Stimulated activated CD4-positive, alpha-beta T cell treated with anti-CD3 and anti-CD28 coated beads, Interleukin-1b, Interleukin-23, amount 100 ng/mL, for 1 hour (primary cell): ENCODE measurements at places on chromosomes 6 and 20.

DNA sequence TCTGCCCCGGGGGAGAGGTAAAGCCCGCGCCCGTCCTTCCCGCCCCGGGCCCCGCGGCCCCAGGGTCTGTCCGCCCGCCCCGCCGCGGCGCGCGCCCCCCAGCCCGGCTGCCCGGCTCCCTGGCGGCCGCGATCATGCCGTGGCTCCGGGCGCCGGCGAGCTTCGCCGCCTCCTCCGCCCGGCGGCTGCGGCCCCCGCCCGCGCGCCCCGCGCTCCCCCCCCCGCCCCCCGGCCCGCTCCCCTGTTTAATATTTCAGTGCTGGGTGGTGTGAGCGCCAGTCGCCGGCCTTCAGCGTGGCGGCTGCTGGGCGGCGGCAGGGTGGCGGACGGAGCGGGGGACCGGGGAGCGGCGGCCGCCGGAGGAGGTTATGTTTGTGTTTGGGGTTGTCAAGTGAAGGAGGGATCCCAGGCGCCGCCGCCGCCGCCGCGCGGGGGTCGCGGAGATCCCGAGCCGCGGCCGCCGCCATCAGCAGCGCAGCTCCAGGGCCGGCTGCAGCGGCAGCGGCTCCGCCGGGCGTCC lies at the start of gene HIVEP1:
TSS of gene HIVEP1 (plus strand) at position 275 of the 520 bp plus-strand sequence. CDS start 3,317 bp downstream, outside the sequence.
- DNase-seq, result no peak

DNA sequence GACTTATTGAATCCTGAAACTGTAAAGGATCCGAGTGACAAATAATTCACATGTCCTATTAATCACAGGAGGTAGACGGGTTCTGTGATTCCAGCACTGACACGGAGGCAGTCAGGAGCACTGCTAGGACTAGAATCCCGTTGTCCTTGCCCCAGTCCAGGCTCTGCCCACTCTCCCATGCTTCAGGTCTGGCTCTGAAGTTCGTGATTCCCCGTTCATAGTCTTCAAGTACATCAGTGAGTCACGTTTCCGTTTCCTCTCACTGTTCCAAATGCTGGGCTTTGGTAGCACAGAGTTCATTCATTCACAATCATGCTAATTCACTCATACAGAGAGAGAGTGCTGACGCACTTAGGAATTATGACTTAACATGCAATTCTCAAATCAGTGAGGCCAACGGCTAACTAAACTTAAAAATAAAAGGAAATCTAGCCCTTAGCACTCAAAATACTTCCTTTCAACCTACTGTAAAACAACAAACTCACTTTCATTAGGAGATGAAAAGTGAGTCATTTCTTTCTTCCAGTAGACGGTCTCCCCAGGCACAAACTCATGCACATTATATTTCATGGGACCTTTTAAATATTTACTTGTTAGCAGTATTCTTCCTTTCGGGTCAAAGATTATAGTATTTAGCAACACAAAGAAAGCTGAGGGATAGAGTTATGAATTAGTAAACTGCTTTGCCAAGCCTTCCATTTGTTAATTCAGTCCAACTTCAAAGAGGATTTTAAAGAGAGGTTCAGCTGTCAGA lies 94.0 kb upstream of the NHSL1 start:
- no peak for DNase-seq

DNA sequence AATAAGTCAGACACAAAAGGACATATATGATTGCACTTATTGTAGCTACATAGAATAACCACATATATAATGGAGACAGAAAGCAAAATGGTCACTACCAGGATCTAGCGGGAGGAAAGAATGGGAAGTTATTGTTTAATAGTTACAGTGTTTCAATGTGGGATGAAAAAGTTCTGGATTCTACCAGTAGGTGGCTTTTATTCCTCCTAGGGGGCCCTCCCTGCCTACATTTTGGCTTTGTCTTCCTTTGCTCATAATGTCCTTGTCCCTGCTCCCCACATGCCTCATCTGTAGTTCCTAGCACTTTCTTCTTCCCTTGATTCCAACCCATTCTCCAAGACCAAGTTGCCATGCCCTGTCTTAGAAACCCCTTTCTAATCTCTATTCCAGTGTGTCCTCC lies 16.3 kb downstream of the ZNF133 start:
- DNase-seq, result no peak

DNA sequence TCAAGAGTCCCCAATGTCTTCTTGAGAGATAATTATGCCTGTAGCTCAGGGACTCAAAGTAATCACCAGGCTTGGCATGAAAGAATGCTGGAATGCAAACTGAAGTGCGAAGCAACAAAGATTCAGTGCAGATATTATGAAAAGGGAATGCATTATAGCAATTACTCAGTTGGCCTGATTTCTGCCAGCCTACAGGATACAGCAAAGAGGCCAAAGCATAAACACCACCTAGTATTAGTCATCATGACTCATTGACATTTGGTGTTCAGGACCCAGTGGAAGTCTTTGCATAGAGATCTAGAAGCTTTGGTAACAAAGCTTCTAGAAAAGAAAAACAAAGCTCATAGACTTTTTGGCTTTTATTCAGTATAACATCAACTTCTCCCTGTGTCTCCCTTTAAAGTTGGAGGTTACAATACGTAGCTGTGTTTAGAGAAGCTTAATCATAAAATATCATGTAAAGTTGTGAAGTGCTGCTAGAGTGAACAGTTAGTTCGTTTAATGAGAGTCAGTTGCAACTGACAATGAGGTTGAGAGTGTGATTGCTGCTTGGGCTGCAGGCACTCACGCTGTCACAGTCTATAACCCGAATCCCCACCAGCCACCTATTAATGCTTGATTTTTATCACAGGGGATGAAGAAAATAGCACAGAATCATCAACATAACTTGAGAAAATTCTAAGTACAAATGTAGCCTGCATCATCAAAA lies 932.7 kb downstream of the TFAP2A start:
- DNase-seq, result no peak

DNA sequence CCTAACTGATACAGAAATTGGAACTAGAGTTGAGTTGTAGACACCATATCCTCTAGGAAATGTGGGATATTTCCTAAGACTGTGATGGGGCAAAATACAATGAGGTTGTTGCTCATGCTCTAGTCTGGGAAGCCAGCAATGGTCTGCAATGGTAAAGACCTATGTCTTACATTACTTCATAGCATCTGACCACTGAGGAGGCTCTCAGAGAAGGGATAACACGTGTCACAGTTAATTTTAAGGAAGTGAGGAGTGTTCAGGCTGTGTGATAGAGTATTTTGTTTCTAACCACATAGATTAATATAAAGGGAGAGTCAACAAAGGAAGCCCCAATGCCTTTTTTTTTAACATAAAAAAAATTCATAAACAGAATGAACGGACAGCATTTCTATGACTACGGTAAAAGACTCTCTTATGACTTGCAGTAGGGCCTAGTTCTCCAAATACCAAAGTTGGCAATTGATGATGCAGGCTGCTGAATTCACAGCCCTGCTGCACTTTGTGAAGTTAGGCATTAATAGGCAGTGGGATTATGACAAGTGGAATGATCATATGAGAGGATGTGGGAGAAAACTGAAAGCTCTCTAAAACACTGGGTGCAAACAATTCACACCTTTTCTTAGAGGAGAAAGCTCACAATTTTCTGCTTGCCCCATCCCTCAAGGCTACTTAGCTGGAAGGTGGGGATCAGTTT lies 13.7 kb downstream of the KCNS1 start:
- no peak for DNase-seq

- DNase-seq, result no peak
Observed at GRCh38 chr6:6522709-6523108, 65.8 kb upstream of the LY86 start.

- DNase-seq, result no peak
Observed at GRCh38 chr6:39061182-39061581, 12.6 kb downstream of the GLP1R start.

DNA sequence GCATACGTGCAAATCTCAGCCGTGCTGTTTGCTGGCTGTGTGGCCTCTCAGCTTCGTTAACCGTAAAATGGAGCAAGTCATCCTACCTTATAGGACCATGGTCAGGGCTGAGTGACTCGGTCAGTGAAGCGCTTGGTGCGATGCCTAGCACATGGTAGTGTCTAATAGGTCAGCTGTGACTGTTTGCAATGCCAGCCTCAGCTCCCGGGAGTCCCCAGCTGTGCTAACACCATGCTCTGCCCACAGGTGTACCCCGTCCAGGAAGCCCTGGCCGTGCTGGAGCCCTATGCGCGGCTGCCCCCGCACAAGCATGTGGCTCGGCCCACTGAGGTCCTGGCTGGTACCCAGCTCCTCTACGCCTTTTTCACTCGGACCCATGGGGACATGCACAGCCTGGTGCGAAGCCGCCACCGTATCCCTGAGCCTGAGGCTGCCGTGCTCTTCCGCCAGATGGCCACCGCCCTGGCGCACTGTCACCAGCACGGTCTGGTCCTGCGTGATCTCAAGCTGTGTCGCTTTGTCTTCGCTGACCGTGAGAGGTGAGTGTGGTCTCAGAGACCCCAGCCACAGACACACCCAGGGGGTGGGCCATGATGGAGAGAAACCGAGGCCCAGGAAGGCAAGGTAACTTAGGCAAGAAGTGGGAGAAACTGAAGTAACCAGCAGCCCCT lies 10.6 kb downstream of the TRIB3 start:
- no peak for DNase-seq

GRCh38 chr20:49794336-49795134 lies 18.1 kb upstream of the SLC9A8 start:
- DNase-seq, result no peak

DNA sequence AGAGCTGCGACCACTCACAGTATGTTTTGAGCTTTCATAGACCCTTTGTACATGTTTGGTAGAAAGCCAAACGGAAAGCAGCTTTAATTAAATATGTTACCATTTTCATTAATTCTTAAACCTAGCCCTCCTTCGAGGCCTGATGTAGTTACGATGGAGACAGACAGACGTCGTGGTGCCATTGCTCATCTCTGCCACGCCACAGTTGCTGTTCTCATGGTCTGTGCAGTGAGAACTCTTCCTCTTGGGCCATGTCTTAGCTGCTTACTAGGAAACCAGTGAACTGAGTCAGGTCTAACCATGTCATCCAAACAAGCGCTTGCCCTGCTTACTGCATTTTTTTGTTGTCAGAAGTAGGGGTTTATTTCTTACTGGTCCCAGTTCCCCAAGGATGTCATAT lies 62.8 kb downstream of the SNX9 start:
- DNase-seq, result no peak

DNA sequence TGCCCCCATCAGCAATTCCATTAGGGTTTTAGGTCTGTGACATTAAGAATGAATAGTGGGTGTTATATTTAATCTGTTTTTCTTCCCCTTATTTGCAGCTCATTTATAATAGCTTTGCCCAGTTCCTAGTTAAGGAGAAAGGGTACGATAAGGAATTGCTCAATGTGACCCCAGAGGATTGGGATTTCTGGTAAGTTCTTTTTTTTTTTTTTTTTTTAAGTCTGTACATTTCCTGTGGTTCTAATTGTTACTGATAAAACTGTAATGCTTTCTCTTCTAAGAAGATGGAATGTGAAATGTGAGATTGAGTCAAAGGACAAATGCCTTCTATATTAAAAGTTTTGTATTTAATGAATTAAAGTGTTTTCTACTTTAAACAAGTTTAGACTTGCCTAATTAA lies 5.5 kb downstream of the NT5DC1 start:
- no peak for DNase-seq

DNA sequence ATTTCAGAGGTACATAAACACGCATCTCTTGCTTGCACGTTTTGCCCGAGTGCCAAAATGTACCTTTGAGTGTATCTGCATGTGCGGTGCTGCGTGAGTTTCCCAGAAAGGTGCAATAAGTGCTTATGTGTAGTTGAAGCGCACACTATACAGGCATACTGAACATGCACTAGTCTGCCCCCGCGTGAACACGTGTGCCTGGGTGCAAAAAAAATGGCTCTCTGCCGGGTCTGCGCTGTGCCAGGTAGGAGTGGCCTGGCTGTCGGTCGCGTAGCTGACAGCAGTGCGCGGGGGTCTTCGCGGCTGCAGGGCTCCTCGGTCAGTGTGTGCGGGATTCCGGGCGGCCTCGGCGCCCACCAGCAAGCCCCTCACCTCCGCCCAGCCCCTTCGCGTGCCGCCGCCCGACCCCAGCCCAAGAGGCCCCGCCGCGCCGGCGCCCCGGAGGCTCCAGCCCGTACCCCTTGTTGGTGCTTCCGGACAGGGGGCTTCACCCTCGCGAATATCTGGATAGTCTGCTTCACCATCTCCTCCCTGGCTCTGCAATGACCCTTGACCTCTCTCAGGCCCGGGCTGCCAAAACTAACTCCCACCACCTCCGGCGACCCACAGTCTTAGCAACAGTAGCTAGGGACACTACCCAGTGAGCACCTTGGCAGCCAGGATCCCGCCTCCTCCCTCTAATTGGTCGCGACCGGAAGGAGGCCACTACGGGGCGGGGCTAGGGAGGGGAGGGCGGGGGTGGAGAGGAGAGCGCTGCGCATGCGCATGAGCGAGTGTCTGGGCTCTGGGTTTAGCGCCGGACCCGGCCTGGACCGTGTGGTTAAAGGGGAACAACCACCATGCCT lies at the start of gene KIF6:
TSS of gene KIF6 (minus strand) at position 622 of the 845 bp plus-strand sequence. CDS start at position 524, 98 bp downstream.
- peak; percentile 58 for DNase-seq

- no peak for DNase-seq
Observed at GRCh38 chr20:55947701-55948100, 57.6 kb downstream of the CBLN4 start.

GRCh38 chr6:111228094-111228493 lies 140.8 kb downstream of the SLC16A10 start:
- DNase-seq, result no peak

DNA sequence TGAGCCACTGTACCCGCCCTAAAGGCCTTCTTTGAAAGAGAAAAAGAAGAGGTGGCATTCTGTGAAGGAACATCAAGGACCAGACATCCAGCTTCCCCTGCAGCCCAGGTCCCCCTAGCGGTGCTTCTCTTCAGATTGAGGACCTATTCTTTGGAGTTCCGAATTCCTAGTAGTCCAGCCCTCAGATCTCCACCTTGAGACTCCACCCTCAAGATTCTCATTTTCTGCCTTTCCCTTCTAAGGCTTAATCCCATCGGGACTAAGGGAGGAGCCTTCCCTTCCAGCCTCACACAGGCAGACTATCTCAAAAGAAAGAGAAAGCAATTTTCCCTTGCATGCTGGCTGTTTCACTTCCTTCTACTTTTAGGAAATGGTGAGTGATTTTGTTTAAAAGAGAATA lies 32.5 kb downstream of the MUC22 start:
- DNase-seq, result no peak

- no peak for DNase-seq
Observed at GRCh38 chr6:151054306-151054705, 185.5 kb upstream of the AKAP12 start.

- DNase-seq, result no peak
Observed at GRCh38 chr20:10180651-10181235, 37.9 kb upstream of the SNAP25 start.

GRCh38 chr6:130840050-130840449 lies 12.8 kb downstream of the SMLR1 start:
- DNase-seq, result no peak

DNA sequence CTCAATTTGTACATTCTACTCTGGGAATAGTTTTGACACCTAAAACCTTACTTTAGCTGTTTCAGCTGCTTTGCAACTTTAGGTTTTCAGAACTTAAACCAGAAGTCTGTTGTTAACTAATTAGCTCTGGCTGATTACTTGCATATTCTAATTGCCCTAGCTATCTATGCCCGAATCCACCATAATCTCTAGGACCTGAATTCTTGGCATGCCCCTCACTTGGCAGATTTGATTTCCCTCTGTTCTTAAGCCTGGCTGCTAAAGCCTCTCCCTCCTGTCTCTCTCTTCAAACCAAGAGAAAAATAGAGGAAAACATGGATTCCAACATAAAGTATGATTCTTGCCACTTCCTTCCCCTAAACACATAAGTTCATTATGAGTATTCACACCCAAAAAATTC lies 35.0 kb upstream of the LIN28B start:
- DNase-seq, result no peak

- DNase-seq, result no peak
Observed at GRCh38 chr6:130858498-130859160, 31.4 kb downstream of the SMLR1 start.
